Activated T-cell treated with anti-CD3 and anti-CD28 coated beads, Interleukin-2, amount 50 U/mL, for 24 hours (primary cell): ENCODE measurements at places on chromosomes 7 and 10.

GRCh38 chr10:62934258-62934657 is 118.1 kb upstream of the EGR2 start:
- no peak for DNase-seq

DNA sequence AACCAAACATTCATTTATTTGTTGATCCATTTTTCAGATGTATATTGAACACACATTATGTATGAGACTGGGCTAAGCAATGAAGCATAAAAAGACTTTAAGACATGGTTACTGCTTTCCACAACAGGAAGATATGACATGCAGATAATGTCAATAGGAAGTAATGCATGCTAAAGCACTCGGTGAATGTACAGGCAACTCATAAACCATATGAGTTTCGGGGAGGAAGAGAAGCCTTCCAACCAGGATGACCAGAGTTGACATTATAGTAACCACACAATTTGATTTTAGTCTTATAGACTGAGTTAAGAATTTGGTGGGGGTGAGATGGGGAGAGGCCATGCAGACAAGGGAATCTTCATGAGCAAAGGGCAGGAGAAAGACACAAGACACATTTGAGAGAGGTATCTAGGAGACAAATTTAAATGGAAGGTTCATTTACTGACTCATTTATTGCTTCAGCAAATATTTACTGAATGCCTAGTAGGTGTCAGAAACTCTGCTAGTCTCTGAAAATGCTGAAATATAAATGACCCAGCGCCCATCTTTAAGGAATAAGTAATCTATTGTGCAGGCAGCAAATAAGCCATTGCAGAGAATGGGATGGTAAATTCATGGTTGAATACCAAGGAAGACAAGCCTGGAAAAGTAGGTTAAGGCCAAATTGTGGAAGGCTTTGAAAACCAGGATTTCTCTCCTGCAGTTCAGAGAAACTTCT is 19.0 kb upstream of the SLK start:
- DNase-seq = no peak

GRCh38 chr10:118798231-118798662 is 43.5 kb upstream of the CACUL1 start:
- no peak for DNase-seq

GRCh38 chr10:11908536-11908935 is 85.4 kb downstream of the PROSER2 start:
- DNase-seq = no peak

- no peak for DNase-seq
Observed at GRCh38 chr7:98993024-98993897, 114.9 kb downstream of the TRRAP start.

- DNase-seq = no peak
Observed at GRCh38 chr7:138579136-138579535, 119.1 kb downstream of the TRIM24 start.

GRCh38 chr10:121062115-121062514 is 211.0 kb downstream of the WDR11 start:
- no peak for DNase-seq

GRCh38 chr10:122018951-122019413 is 30.0 kb downstream of the TACC2 start:
- DNase-seq = no peak

DNA sequence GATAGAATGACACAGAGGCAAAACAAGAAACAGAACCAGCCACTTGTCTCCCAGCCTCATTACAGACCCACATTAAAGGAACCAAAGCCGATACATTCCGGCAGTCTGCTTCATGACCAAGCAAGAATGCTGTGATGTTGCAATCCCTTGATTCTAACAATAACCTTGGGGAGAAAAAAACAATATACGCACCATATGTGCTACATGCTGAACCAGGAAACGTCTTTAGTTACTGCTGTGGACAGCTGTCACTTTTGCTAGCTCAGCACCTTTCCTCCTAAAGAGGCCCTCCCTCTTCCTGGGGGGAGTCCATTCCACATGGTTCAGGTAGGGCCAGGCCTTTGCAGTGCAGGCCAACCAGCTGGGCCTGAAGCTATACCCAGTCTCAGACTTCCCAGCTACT is 79.1 kb downstream of the PRTFDC1 start:
- no peak for DNase-seq
